ENCODE measurements at places on chromosomes 6 and 20.
A peak's percentile ranks its signal among the peaks of the same experiment; 100 is the strongest.

GRCh38 chr6:46921059-46921458, 679 bp downstream of the ADGRF5 start:
- no peak for DNase-seq

DNA sequence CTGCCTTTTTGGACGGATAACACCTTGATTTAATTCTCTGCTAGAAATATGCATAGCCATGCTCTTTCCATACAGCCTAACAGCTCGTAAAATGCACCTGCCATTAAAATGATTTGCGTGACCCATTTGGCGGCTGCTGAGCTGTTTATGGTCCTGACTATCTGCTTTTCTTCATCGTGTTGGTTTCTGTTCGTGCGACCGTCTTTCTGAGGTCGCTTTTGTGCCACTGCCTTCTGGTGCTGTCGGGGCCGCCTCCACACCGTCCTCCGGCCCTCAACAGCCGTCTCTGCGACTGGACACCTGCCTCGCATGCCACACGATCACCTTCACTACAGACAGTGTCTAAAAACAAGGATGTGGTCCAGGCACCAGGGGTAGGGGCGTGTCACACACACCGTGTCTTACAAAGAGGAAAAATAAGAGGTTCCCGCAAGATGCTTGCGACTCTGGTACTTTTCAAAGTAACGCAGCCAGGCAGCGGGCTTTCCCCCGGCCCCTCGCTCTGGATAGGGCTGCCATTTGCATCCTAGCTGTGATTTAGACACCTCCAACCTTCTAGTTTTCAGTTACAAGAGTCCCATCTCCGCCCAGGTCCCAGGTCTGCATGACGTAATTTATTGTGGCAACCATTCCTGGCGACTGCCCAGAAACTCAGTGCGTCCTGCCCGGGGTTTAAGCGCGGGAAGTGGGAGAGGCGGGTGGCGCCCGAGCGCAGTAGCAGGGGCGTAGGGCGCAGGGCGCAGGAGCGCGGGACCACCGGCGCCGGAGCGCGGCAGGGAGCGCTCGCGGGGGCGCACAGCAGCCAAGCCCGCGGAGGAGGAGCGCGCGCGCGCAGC, at the start of gene STMND1:
Gene STMND1, plus strand, starts transcription at position 629 of the 836 bp plus-strand sequence. CDS start 208 bp downstream, outside the sequence.
- DNase-seq = no peak

DNA sequence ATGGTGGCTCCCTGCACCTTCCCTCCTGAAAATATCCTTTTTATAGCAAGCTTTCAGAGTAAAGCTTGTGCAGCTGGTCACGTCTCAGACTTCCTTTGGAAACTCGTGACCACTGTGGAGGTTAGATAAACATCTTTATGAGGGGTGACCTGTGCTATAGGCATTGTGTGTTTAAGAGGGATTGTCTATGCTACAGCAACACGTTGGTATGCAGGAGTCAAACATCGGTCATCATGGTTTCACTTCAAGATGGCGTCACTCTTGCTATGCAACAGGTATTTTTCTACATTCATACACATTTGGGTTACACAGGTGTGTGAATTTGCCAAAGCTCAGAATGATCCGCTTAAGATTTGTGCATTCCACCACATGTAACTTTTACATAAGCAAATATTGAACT, 14.6 kb upstream of the BLCAP start:
- DNase-seq = no peak

- DNase-seq = peak; percentile 23
These were observed 48.6 kb upstream of the FABP7 start for GRCh38 chr6:122730775-122731386.

- no peak for DNase-seq
These were observed 194.4 kb upstream of the PLCB4 start for GRCh38 chr20:8874437-8874836.

DNA sequence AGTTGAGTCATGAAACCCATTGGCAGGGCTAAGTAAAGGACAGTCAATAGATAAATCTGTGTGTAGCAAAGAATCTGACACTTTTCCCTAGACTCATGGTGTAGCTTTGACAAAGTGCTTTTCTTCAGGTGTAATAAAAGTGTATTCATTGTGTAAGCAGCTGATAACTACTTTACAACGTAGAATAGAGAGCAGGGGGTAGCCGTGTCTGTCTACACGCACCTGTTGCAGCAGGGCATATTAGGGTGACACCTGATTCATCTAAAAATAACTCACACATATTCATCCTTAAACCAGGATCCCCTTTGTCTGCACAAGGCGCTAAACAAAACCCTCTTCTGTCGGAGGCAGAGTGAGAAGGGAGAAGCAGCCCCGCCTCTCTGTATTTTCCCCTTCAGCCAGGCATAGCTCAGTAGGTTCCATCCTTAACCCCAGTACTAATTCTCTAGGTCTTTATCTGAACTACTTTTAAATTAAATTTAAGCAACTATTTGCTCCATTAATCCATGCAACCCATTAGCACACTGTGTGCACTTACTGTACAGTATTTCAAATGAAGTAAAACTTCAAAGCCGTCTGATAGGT, 306.7 kb upstream of the SASH1 start:
- no peak for DNase-seq

DNA sequence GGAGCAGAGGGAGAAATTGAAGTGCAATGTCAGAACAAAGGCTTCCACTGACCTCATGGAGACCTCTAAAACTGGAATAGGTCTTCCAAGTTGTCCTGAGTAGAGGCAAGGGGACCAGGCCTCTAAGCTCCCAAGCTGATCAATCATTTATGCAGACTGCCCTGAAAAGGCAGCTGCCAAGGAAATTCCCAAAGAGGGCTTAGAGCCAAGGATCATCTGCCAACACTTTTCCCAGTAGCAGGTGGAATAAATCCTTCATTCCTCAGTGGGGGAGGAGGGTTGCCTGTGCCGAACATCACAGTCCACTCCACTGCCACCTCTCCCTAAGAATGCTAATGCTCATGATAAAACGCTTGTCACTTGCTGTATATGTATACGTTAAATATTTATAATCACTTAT, 29.3 kb upstream of the RALY start:
- no peak for DNase-seq

GRCh38 chr6:1062786-1063545, 248.9 kb upstream of the FOXQ1 start:
- DNase-seq = no peak

DNA sequence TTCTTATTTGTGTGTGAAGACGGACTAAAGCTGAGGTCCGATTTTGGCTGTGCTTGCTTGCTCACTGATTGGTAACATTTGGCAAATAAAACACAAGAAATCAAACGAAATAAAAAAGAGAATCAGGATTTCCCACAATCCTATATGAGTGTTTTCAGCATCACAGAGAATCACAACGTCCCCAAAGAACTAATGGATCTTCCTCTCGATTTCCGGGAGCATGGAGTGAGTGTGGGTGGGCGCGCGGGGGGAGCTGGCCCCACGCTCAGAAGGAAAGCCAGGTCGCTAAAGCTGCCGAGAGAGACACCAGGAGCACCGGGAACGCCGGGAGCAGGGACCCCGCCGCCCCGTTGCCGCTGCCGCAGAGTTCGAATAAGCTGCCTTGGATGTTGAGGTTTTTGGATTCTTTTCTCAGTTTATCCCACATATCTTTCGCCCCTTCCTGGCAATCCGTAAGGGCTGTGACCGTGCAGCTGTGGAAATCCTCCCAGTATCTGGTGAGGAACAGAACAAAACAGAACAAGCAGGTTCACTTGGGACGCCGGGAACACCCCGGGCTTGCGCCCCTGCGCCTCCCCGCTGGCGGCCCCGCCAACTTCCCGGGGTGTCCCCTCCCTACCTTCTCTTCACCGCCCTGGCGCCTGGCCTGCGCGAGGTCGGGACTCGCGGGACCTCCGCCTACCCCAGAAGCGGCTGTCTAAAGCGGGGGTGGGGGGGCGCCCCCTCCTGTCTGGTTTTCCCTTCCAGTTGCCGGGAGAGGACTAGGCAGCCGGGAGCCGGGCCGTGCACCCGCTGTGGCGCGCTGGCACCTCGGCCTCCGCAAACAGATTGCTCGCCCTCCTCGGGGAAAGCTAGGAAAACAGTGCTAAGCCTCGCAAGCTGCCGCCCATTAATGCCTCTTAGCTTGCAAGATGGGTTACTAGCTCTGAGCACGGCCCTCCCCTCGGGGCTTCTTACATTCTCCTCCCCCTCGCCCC, 7.7 kb downstream of the NRN1 start:
- DNase-seq = no peak

GRCh38 chr20:9909167-9909566, 70.3 kb upstream of the PAK5 start:
- DNase-seq = no peak

- DNase-seq = no peak
These were observed 253.2 kb downstream of the UST start for GRCh38 chr6:148999929-149000468.

GRCh38 chr6:166443166-166443565, 60.4 kb upstream of the MPC1 start:
- DNase-seq = no peak

DNA sequence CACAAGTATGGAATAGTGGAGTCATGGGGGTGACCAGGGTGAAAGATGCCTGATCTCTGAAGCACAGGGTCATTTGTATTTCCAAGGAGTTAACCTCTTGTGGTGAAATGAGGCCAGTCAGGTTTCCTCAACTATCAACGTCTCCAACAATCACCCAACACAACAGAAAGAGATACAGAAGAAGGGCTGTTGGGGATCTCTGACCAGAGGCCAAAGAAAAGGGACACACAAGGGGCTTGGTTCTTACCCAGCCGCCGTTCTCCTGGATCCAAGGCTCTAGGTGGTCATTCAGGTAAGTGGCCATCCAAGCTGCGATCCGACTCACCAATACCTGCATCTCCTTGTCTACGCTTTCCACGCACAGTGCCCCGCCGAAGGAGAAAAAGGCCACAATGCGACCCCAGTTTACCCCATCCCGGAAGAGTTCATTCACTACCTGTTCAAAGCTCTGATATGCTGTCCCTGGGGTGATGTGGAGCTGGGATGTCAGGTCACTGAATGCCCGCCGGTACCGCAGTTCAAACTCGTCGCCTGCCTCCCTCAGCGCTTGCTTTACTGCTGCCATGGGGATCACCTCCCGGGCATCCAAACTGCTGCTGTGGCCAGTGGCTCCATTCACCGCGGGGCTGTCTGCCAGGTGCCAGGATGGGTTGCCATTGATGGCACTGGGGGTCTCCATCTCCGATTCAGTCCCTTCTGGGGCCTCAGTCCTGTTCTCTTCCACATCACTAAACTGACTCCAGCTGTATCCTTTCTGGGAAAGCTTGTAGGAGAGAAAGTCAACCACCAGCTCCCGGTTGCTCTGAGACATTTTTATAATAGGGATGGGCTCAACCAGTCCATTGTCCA, 1.0 kb downstream of the BCL2L1 start:
- DNase-seq = no peak

- no peak for DNase-seq
These were observed 1.1 kb upstream of the NECAB3 start for GRCh38 chr20:33675136-33675959.

DNA sequence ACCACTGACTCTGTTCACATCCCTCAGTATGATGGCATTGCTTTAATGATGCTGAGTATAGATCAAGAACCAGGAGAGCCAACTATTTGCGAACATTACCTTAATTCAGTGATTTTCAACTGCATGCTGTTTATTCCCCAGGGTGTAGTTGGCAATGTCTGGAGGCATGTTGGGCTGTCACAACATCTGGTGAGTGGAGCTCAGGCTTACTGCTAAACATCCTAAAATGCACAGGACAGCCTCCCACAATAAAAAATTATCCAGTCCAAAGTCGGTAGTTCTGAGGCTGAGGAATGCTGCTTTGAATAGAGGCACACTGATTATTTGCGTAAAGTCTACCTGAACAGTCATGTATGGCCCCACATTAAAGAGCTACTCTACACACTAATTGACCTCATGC, 94.8 kb upstream of the OPRM1 start:
- DNase-seq = no peak
